ENCODE measurements at places on chromosomes 7 and 10.

GRCh38 chr10:79078367-79079053 lies 9.7 kb downstream of the ZMIZ1 start:
- no peak for DNase-seq

- no peak for DNase-seq
Measured at GRCh38 chr7:23065974-23066373, 39.6 kb upstream of the KLHL7 start.

- no peak for DNase-seq
Measured at GRCh38 chr7:14875941-14876587, 26.5 kb downstream of the DGKB start.

GRCh38 chr7:66359656-66360211 lies 154.6 kb downstream of the TPST1 start:
- no peak for DNase-seq

Measured in NAMALWA (cell line).